ENCODE measurements at places on chromosomes 11 and 22.

DNA sequence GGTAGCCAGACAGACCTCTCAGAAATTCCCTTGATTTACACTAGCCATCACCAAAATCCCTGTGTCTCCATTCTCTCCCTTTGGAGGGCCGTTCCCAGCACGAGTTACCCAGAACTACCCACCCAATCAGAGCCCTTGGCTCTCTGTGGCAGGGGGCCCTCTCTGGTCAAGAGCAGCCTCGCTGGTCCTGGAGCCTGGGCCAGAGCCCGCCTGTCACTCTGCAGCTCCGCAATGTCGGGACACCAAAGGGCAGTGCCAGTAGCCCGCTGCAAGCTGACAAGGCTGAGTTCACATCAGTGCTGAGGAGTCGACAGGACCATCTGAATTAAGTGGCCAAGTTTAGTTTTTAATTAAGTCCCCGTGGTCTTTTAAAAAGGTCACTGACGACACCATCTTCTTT lies 241.6 kb downstream of the ST3GAL4 start:
- DNase-seq = no peak

- no peak for DNase-seq
Observed at GRCh38 chr22:44801476-44801875, 49.1 kb downstream of the ARHGAP8 start.

DNA sequence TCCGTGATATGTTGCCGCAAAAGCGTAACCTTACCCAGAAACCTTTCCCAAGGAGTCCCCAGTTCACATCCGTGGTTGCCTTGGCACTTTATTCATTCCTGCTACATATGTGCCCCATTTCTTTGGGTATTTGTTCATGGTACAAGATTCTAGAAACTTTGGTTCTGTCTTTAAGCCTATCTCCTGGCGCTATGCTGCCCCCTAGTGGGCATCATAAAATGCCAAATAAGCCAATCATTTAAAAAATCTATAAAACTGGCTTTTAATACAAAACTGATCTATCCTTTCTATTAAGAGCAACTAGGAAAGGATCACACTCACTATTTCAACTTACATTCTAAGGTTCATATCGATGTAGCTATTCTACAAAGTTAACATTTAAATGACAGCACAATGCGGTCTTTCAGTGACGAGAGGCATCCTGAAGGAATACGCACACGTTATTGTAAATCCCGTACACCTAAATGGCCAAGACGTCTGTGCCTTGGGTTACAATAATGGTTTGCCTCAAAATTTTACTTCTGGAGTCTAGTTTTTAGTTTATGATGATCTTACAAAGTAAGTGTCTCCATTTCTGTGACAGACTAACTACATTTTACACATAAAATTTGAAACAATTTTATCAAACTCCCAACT lies 16.2 kb downstream of the PIWIL3 start:
- DNase-seq = peak; percentile 36

DNA sequence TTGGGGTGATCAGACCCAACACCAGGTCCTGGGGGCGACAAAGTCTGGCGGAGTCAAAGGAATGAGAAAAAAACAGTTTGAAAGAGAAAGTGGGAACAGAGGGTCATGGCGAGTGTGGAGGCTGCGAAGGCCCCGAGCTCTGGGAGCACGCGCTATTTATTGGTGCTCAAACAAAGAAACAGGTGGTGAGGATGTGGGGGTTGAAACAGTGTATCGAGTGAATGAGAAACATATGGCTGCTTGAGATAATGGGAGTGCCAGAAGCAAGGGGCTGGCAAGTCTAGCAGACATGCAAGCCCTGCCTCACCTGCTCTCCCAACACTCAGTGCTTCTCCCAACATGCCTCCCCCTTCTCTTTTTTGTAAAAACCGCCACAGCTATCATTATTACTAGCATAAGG lies 7.8 kb upstream of the DUSP18 start:
- DNase-seq = no peak

DNA sequence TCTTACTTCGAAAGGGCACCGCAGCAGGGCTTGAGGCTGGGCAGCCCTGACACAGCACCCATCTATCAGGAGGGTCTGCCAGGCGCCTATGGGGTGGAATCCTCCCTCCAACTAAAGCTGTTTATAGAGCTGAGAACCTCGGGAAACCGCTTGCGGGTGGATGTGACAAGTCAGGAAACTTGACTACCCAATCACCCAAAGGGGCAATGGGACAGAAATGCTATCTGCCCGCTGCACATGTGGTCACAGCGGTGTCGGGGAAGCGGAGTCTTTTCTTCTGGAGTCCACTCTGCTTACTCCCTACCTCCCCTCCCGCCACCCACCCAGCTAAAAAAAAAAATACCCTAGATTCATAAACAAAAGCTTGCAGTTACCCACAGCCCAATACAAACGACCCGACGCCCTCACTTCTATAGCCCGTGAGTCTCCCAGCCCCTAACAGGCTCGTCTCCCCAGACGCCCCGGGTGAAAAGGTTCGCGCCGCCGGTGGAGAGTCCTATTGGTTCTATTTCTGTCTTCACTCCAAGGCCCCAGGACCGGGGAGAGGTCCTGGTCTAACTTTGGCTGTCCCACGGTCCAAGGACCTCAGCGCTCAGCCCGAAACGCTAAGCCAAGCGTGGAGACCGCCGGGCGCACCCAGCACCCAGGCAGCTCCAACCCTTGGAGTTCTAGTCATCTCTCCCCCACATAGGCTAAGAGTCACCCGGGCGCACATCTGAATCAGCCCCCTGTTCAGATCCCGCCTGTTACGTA lies 1.4 kb downstream of the TRPC6 start:
- DNase-seq = no peak

DNA sequence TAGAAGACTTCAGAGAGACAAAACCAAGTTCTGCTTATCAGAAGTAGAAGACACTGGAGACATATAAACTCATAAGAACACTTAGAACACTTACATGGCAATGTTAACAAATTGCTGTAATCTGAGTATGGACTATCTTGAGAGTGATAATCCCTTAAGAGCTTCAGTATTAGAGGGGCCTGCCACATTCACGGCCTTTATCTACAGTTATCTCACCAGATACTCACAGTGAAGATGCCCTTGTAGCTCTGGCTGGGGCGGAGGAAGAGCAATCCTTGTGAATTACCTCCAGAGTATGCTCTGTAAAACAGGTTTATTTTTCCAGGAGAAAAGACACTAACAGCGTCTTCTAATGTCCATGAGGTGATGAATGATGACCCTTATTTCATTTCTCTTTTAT lies 762.8 kb downstream of the FAM181B start:
- no peak for DNase-seq

- no peak for DNase-seq
Observed at GRCh38 chr22:23790819-23791737, 4.3 kb downstream of the SMARCB1 start.

GRCh38 chr11:102560555-102561011 lies 30.0 kb upstream of the MMP7 start:
- DNase-seq = no peak

- no peak for DNase-seq
Observed at GRCh38 chr11:122304973-122305372, 189.0 kb upstream of the BLID start.

- no peak for DNase-seq
Observed at GRCh38 chr11:14223636-14224288, 135.2 kb downstream of the RRAS2 start.

DNA sequence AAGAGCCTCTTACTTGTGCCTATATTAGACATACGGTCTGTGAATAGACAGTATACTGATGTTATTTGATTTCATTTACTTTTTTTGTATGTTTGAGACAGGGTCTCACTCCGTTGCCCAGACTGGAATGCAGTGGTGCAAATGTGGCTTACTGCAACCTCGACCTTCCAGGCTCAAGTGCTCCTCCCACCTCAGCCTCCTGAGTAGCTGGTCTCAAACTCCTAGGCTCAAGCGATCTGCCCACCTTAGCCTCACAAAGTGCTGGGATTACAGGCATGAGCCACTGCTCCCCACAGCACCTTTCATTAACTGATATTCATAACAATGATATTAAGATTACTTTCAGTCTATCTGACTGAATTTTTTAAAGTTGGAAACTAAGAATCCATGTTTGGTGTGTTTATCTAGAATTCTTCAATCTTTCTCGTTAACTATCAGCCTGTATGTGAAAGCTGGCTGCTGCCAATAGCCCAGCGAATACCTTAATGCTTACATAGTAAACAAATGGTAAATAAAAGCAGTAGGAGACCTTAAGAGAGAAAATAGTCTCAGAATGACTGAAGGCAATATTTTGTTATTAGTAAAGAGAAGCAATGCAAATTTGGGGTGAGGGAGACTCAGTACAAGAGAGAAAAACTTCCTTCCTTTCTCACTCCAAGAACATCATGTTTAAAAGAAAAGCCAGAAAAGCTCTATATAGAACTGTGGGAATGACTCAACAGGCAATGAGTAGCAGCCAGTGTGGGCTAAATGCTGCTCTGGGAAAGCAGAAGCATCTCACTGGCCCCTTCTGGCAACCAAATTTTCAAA lies 101.9 kb downstream of the MRTFA start:
- DNase-seq = no peak

- DNase-seq = no peak
Observed at GRCh38 chr11:12733091-12733490, 58.9 kb downstream of the TEAD1 start.

DNA sequence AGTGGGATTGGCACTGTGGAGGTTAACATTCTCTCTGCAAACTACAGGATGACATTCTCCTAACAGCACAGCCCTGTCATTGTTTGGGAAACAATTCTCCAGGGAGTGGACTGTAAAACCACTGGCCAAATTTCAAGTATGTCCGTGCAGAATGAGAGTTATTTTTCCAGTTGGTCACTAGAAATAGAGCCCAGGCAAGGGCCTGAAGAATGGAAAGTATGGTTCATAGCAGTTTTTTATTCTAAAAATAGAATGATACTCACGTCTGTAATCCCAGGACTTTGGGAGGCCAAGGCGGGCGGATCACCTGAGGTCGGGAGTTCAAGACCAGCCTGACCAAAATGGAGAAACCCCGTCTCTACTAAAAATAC lies 39.0 kb upstream of the CD44 start:
- no peak for DNase-seq

DNA sequence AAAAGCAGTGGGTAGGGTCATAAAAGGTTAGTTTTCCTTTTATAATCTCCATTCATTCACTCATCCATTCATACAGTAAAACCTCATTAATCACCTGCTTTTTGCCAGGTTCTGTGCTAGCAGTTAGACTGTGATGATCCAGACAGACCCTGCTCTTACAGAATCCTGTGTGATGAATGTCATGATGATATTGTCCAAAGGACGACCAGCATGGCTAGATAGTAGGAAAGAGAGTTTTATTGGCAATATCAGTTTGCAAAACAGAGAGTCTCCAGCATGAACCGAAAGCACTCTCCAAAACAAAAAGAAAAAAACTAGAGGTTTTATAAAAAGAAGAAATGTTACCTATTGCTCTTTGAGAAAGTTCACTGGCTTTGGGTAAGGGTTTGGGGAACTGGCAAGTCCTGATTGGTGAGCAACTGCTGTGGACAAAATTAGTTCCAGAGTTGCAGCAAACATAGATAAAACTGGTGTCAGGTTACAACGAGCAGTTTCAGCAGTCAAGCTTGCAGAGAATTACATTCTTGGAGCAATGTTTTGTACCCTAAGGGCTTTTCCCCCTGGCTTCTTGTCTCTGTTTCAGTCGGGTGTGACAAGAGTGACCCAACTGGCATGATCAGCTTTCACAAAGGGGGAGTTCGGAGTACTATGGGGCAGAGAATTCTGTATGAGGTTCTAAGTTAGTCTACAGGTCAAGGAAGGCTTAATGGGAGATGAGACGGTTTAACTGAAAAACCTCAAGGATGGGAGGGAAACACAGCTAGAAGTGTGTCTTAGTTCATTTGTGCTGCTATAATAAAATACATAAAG lies 58.3 kb downstream of the HSD17B12 start:
- no peak for DNase-seq

DNA sequence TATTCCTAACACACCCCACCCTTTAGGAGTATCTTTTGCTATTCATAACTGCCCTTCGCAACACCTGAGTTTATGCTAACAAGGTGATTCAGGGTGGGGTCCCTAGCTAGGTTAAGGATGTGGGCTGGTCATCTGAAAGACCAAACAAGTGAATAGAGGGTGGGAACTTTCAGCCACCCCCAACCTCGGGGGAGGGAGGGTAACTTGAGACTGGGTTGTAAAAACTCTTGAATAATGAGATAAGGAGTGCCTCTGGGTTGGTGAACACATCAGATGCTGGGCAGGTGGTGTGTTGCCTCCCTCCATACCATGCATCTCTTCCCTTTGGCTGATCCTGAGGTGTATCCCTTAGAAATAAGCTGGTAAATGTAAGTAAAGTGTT lies 111.5 kb downstream of the SWAP70 start:
- DNase-seq = no peak

DNA sequence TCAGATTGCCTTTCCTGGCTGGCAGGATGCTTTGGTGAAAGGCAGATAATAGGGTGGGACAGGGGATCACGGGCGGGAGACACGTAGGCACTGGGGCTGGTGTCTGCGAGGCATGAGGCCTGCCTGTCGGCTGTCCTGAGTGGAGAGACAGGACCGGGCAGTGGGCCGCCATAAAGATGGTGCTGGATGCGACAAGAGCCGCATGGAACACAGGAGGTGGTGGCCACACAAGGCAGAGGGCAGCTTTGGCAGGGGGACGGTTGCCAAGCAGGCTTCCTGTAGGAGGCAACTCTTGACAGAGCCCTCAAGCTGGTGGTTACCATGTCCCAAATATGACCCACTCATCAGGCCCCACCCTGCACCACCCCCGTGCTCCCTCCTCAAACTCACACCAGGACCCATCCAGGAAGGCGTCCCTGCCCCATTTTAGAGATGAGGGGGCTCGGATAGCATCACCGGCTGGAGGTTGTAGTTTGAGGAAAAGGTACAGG lies 4.9 kb upstream of the PPARA start:
- no peak for DNase-seq

DNA sequence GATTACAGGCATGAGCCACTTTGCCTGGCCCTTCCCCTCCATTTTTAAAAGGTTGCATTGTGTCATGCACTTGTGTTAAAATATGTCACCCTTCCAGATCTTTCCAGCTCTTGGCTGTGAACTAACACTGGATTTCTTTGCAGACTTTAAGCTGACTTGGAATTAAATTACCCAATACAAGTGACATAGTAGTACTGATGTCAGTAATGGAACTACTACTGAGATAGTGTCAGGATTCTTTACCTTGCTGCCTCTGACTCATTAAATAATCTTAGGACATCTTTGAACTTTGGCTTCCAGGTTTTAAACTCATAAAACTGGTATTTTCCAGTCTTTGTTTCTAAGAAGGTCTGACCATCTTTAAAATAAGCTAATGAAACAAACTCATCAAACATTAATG lies 51.8 kb upstream of the OR4B1 start:
- DNase-seq = no peak

DNA sequence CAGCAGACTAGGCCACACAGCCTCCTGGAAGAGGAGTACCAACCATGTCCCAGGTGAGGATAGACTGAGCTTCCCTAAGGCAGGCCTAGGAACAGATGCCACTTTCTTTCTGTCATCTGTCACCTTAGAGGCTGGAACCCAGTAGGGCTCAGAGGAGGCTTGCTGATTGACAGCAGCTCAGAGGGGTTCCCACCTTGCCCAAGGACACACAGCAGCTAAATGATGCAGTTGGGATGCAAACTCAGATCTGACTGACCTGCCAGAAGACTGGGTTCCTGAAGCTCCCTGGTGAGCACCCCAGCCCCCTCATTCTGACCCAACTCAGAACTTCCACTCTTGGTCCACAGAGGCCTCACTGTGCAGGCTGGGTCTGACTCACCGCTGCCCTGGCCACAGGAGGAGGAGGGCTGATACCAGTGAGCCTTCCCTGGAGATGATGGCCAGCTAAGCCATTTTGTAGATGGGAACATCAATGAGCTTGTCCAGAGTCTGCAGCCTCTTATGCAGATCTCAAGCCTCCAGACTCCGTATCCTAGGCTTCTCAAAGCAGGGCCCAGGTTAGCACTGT lies 14.0 kb downstream of the CAPN5 start:
- no peak for DNase-seq
